ENCODE measurements at places on chromosomes 3 and 15.

GRCh38 chr15:72306211-72306785 is 13.7 kb downstream of the CELF6 start:
- no peak for DNase-seq

DNA sequence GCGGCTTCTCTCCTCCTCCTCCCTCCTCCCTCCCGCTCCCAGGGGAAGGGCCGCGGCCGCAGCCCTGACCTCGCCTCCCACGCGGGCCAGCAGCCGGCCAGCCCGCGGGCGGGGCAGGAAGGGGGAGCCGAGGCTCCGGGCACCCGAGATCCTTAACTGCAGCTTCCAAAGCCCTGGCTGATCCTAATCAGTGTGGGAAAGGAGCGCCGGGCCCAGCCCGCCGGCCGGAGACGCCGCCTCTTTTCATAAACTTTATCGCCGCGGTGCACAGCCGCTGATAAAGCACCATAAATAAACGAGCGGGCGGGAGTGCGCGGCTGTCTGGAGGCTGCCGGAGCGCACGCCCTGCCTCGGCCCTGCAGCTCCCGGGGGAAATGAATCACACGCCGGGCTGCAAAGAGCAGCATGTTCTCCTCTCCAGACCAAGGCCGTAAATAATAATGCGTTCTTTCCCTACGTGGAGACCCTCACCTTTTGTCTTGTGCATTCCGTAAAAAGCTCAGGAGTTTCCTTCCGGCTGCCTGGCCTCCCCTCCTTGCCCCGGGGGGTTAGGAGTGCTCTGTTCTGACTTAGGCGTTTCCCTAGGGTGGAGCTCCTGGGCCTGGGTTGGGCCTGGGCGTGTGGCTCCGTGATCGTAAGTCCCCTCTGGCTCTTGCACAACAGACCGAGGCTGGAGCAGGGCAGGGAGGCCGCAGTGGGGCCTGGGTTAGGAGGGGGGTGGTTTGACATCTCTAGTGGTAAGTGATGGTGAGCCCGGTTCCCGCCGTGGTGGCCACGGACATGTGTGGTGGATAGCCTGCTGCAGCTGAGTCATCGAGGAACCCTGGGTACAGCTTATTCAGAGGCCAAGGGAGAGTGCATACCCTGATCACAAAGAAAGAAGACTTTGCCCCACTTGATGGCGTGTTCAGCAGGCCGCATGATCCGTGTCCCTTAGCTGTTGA is 132.6 kb upstream of the HES1 start:
- no peak for DNase-seq

DNA sequence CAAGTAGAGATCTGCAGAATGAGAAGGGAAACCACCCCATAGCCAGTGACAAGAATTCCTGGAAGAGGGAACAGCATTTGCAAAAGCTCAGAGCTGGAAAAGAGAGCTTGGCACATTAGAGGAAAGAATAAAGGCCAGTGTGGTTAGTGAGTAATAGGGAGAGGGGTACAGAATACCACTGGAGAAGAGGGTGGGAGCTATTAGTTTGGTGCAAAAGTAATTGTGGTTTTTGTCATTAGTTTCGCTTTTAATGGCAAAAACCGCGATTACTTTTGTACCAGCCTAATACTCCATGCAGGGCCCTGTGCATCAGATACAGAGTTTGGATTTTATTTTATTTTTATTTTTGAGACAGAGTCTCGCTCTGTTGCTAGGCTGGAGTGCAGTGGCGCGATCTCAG is 9.8 kb downstream of the SLC24A1 start:
- no peak for DNase-seq

DNA sequence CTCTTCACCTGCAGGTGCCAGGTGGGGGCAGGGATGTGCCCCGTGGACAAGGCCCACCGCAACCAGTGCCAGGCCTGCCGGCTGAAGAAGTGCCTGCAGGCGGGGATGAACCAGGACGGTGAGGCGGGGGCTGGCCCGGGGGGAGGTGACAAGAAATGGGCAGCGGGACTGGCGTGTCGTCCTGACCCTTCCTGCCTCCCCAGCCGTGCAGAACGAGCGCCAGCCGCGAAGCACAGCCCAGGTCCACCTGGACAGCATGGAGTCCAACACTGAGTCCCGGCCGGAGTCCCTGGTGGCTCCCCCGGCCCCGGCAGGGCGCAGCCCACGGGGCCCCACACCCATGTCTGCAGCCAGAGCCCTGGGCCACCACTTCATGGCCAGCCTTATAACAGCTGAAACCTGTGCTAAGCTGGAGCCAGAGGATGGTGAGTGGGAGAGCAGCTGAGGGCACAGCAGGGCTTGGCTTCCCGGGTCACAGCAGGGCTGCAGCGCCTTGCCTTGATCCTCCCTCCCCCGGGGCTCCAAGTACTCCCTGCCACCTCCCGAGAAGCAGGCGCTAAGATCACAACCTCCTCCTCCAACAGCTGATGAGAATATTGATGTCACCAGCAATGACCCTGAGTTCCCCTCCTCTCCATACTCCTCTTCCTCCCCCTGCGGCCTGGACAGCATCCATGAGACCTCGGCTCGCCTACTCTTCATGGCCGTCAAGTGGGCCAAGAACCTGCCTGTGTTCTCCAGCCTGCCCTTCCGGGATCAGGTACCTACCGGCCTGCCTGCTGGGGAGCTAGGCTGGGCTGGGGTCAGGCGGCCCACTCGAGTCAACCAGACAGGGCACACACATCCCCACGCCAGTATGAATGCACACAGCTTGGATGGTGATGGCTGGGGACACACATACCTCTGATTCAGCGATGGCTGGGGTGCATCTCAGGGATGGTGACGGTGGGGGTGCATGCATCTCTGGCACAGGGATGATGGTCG is 1.7 kb downstream of the NR2E3 start:
- DNase-seq: no peak

DNA sequence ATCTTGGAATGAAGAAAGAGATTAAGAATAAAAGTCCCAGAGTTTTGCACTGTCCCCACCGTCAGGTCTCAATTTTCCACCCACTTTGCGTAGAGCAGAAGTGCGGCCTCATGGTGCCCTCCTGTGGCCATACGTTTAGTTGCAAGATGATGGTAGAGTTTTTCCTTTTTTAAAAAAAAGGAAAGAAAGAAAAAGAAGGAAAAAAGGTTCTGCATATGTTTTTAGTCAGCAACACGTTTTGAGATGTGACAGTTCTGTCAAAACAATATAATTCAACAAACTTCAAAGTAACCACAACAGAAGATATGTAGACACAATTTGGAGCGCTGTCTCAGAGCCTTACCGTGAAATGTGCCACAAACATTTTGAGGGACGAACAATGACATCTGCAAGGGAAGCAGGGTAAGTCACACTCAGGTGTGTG is 24.6 kb downstream of the EBLN2 start:
- peak; percentile 9 for DNase-seq

DNA sequence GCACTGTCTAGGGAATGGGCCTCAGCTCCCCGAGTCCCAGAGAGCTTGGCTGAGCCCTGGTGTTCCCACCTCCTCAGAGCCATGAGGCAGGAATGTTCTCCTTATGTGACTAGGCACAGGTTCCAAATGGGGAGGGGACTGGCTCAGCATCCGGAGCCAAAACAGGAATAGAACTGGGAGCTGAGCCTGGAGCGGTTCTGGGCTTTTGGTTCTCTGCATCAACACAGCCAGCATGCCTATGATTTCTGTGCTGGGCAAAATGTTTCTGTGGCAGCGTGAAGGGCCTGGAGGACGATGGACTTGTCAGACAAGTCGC is at the start of gene FAM131A:
Gene FAM131A, plus strand, starts transcription at position 202 of the 316 bp plus-strand sequence. Its CDS starts 31 bp downstream, at position 233.
- no peak for DNase-seq

DNA sequence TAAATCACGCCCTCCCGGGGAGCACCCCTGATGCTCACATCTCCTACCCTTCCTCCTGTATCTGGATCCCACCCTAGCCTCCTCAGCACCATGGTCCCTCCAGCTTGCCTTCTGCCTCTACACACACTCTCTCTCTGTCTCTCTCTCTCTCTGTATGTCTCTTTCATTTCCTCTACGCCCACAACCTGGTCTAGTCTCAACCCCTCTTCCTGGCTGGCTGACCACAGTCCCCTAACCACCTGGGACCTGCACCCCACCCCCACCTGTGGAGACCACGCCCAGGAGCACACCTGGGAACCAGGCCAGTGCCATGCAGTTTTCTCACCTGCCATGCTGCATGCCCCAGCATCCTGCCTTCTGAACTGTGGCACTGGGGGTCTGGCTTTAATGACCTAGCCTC is 4.0 kb upstream of the CFAP100 start:
- DNase-seq: no peak
